ENCODE measurements at places on chromosomes 1 and 21. TPM values are rescaled to one million over a fixed set of nuclear protein-coding genes. Genes with fewer than 3 reads are reported as not detected.

GRCh38 chr1:236552096-236552495, 28.3 kb downstream of the LGALS8 start:
- no peak for DNase-seq

GRCh38 chr1:238343852-238344251, 453.1 kb upstream of the ZP4 start:
- no peak for DNase-seq

The CLCA1 gene
- total RNA-seq: not detected

The TMIGD3 gene
- total RNA-seq: not detected

The SPRR2F gene
- not detected for total RNA-seq

The AMY1A gene
- not detected for total RNA-seq

- no peak for DNase-seq
These were observed 68.6 kb upstream of the RGS2 start for GRCh38 chr1:192740214-192740613.

GRCh38 chr1:196377811-196378210, 230.4 kb downstream of the KCNT2 start:
- DNase-seq: no peak

The SPATA1 gene
- total RNA-seq: 0.11 TPM

DNA sequence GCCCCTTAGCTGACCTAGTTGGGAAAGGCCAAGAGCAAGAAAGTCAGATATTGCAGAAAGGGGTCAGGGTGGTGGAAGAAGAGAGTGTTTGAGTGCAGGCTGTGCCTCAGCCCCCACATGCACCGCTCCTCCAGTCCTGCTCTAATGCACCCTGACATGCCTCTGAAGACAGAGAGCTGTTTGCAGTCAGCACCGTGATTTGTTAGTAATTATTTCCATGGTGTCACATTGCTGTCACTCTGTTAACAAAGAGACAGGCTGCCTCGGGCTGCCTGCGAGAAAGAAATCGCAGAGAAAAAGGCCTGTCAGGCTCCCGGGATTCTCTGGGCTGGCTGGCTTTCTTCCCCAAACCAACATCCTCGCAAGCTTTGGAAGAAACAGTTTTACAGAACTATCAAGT, 58.3 kb downstream of the ERI3 start:
- no peak for DNase-seq

The LCE3D gene
- not detected for total RNA-seq

GRCh38 chr1:181061487-181061886, 27.0 kb upstream of the IER5 start:
- no peak for DNase-seq

- no peak for DNase-seq
These were observed 39.0 kb downstream of the NDC1 start for GRCh38 chr1:53799141-53799540.

DNA sequence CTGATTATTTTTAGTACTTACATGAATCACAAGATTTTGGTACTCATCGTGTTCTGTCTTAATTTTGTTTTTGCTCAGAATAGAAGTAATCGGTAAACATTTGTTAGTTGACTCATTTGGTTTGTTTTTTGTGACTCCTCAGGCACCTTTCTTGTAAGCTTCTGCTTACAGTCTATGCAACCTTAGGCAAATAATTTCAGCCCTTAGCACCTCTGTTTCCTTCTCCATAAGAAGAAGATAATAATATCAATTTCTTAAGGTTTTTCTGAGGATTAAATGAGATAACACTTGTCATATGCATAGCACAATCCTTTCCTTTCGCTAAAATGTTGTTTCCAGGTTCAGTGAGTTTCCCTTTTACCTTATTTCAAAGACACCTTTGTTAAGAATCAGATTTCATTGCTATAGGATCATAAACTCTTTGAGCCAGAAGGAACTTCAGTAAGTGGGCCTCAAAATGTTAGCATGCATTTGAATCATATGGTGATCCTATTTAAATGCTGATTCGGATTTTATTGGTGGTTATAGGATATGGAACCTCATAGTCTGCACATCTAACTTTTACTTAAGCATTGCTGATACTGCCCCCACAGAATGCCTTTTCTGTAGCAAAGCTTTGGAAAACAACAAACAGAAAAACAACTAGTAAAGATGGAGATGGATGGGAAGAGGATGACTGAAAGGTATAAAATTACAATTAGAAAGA, 272.7 kb upstream of the CACYBP start:
- DNase-seq: no peak

DNA sequence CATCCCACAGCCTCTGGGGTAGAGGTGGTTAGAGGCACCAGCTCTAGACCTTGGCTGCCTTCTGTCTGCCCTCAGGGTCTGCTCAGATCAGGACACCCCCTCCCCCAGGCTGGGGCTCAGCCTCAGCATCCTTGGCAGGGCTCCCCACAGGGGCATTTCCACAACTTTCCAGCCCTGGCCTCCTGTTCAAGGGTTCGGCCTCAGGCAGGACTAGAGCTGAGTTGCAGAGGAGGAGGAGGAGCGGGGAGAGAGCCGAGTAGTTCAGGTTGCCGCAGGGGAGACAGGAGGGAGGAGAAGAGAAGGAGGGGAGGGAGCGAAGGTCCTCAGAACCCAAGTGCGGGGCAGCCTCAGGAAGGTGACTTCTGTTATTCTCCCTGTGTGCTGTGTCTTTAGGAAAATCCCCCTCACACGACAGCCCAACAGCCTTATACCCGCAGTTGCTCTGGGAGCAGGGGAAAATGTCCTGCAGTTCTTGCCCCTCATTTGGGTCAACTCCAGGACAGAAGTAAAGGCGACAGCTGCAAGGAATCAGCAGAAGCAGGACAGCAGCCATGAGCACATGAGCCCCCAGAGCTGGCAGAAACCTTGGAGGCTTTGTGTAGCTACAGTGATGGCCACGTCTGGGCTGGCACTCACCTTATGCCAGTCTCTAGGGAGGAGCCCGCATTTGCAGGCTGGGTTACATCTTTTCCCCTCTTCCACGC, 46.5 kb upstream of the TENT5B start:
- no peak for DNase-seq

DNA sequence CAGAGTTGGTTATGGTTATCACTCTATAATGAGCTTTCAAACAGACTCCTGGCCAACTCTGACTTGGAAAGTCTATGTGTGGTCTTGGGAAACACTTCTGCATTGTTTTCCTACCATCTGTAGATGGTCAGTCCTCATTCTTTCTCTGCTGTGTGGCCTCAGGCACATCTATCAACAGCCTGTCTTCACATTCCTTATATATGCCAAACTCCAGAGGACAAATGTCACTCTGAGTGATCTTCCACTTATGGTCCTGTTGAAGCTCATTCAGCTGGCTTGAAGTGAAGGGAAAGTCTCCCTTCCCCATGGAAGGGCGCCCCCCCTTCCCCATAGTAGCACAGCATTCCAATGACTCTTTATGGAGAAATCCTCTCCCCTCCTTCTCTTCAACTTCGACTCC, 58.7 kb downstream of the VANGL2 start:
- DNase-seq: no peak

GRCh38 chr1:71885171-71885570, 397.2 kb downstream of the NEGR1 start:
- DNase-seq: no peak

GRCh38 chr21:42887326-42887725, 5.8 kb upstream of the NDUFV3 start:
- DNase-seq: no peak

The CNKSR1 gene
- total RNA-seq: 3.6 TPM

- DNase-seq: peak; percentile 70
These were observed 71.7 kb upstream of the ETS2 start for GRCh38 chr21:38733972-38734546.

The KTI12 gene
- 23.4 TPM for total RNA-seq

GRCh38 chr1:116257836-116258235, 115.2 kb upstream of the ATP1A1 start:
- no peak for DNase-seq

DNA sequence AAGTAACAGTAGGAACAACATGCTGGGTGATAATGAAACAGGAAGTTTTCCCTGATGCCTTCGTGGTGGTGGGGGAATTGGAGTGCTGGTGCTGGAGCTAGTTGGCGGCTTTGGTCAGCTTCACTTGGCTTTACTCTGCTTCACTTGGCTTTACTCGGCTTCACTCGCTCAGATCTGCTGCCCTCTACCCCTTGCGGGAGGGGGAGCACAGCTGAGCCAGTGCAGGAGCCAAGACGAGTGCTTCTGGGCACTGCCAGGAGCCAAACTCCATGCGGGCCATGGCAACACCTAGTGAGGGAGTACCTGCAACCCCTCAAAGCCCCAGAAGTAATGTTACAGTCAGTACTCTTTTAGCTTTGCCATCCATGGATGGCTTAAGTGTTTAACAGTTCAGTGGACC, 10.6 kb upstream of the PRKACB start:
- DNase-seq: no peak

- no peak for DNase-seq
These were observed 303.6 kb downstream of the PTPRC start for GRCh38 chr1:198942466-198942865.

- DNase-seq: no peak
These were observed 49.4 kb downstream of the WDR4 start for GRCh38 chr21:42829954-42830353.

DNA sequence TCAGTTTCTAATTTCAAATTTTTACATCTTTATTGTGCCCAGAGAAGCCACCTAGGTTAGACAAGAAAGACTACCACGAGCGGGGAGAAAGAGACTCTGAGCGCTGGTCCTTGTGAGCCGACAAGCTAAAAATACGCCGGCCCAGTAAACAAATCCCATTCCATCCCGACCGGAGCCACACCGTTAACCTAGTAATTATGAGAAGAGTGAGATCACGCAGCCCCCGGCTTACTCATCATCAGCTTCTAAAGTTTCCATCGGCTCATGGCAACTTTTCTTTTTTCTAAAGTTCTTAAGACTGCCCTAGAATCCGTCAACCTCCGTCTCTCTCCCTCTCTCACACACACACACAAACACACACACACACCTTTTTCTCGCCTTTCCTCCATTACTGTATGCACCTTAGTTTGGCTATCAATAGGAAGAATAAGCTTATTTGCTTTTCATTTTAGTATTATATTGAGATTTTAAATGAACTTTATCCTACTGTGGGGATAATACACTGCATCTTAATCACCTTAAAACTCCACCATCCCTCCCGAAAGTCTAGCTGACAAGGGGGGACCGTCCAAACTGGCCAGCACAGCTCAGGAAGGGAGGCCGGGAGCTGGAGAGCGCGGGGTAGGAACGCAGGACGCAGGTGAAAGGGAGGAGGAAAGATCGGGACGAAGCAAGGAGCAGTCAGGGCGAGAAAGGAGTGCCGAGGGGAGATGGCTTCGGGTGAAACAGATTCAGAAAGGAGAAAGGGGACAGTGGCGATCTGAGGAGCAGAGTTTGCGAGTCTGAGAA, 728 bp downstream of the OTUD7B start:
- peak; percentile 3 for DNase-seq

The HJV gene
- total RNA-seq: not detected

The BMP8B gene
- total RNA-seq: 0.06 TPM

The PROX1 gene
- total RNA-seq: not detected

The IGSF9 gene
- total RNA-seq: not detected

GRCh38 chr1:229066591-229066990, 204.3 kb upstream of the RAB4A start:
- no peak for DNase-seq

The DCLRE1B gene
- total RNA-seq: 6.8 TPM

The LCE1D gene
- not detected for total RNA-seq

- no peak for DNase-seq
These were observed 369.6 kb upstream of the USP24 start for GRCh38 chr1:55584526-55585401.

DNA sequence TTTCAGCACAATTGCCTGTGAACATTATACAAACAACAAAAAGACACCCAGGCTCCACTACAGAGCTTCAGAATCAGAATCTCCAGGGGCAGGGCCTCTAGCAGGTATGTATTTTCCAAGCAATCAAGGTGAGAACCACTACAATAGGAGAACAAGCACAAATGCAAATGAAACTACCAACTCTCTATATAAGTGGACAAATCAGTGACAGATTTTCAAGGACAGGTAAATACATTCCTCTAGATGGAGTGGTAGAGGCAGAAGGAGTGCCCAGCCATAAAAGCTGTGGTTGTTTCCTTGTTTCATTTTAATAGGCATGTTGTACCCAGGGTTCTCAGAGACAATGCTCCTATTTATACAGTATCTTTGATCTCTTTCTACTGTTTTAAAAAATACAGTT, 20.1 kb upstream of the CCDC17 start:
- no peak for DNase-seq

GRCh38 chr1:21200767-21201166, 24.1 kb upstream of the EIF4G3 start:
- no peak for DNase-seq

- DNase-seq: no peak
These were observed 21.7 kb downstream of the BCAR3 start for GRCh38 chr1:93659822-93660503.

GRCh38 chr1:116483481-116484309, 87.1 kb downstream of the CD58 start:
- no peak for DNase-seq

GRCh38 chr1:88016947-88017346, 667.1 kb upstream of the PKN2 start:
- DNase-seq: no peak

- peak; percentile 69 for DNase-seq
These were observed 24.9 kb upstream of the TMEM52 start for GRCh38 chr1:1943834-1944570.

The SPATA17 gene
- total RNA-seq: not detected

The ESPN gene
- total RNA-seq: 3.9 TPM

The CACNA1E gene
- not detected for total RNA-seq
